ENCODE measurements at places on chromosomes 2 and 18.

GRCh38 chr2:17479875-17480274 is 38.4 kb downstream of the RAD51AP2 start:
- no peak for DNase-seq

DNA sequence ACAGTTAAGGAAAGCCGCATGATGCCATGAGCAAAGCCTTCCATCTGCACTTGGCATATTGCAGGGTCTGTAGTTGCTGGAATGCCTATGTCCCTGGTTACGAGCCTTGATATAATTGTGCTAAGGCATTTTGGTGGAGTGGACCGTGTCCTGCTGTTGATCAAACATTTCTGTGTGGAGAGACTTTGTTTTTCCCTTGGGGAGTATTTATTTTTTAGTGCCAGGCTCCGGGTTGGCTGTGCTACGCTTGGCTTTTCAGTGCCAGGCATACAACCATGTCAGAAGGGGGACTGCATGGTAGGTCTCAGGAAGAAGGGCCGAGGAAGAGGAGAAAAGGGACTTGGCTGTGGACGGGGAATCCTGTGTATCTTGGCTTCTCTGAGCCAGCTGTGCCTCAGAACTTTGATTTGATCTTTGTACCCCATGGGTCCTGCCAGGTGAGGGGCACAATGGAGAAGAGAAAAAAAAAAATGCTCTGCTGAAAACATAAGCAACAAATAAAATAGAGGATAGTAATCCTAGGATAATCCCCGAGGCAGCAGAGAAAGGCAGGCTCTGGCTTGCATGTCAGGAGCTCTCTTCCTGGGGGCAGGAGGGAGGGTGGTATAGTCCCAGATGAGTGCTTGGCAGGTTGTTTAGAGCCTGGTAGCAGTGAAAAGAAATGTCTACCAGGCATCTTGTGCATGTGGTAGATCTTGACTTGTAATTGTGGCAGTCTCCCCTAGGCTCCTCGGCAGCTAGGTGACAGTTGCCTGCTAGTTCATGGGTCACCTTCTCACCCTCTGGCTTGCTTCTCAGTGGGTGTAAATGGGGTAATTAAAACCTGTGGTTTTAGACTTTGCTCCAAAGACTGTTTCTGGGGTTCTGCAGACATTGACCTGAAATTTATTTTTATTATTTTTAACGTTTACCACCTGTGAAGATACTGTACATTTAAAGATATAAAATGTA is 233.0 kb downstream of the NEDD4L start:
- DNase-seq = no peak

GRCh38 chr2:148932536-148932935 is 57.5 kb downstream of the KIF5C start:
- DNase-seq = no peak

- DNase-seq = no peak
Measured at GRCh38 chr2:177532567-177532966, 140.0 kb downstream of the AGPS start.

DNA sequence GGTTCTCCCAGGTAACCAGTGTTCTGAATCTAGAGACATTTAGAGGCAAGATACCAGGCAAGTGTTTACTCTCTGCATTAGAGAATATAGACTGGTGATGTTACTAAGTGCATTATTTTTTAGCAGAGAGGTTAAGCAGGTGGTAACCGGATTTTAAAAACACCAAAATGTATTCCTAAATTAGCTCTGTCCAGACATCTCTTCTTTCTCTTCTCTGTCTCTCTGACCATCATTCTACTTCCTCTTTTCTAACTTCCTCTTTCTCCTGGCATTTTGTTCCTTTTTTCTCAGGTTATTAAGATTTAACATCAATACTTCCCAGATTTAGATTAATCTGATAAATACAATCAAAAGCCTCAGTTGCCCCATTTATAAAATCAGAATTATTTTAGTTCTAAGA is 31.7 kb upstream of the DYNC1I2 start:
- DNase-seq = no peak

DNA sequence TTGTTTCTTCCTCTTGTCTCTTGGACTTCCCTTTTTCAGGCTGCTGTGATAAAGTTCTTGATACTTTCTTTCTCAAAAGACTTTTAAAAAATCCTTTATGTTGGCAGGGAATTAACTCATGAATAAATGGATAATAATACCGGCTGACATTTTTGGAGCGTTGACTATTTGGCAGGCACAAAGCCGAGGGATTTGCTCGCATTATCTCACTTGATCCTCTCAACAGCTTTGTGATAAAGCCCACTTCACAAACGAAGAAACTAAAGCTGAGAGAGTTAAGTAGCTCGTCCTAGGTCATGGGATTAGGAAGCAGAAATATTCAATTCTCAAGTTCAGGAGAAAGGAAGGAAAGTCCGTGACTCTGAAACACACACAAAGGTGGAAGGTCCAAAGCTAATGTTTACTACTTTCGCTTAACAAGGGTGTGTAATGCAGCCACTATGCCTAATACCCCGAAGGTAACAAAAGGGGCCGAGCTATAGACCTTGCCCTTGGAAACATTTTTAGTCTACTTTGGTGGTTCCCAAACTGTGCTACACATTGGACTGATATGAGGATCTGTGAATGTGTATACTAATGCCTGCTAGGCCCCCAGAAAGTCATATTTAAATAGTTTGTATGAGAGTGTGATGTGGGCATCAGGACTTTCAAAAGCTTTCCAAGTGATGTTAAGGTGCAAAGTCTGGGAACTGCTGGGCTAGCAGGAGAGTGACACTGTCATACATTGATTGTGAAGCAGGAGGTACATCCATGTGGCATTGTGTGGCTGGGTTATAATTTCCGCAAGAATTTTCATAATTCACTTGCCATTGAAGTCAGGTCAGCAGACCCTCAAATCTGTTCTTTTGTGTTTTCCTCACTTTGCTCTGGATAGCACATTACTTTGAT is 508.4 kb downstream of the PLCL1 start:
- no peak for DNase-seq

DNA sequence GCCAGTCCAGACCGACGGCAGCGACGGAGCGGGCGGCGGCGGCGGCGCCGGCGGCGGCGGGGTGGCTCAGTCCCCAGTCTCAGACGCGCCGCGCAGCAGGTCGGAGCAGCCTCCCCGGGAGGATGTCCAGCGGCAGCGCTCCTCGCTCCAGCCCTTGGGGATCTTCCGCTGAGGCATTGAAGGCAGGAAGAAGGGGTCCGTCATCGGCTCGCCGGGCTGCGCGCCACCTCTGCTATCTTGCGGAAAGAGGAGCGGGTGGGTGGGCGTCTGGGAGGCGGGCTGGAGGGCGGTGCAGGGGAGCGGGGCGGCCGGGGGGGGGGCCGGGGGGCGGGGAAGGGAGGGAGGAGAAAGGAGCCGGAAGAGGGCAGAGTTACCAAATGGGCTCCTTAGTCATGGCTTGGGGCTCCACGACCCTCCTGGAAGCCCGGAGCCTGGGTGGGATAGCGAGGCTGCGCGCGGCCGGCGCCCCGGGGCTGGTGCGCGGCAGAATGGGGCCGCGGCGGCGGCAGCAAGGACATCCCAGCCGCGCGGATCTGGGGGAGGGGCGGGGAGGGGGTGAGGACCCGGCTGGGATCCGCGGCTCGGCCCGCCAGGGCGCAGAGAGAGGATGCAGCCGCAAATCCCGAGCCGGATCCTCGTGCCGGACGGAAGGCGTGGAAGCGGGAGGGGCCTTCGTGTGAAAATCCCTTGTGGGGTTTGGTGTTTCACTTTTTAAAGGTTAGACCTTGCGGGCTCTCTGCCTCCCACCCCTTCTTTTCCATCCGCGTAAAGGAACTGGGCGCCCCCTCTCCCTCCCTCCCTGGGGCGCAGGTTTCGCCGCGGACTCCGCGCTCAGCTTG is at the start of gene NETO1:
Gene NETO1 (minus strand): TSS at position 242 of the 839 bp plus-strand sequence. CDS start 696 bp downstream, outside the sequence.
- no peak for DNase-seq

- no peak for DNase-seq
Measured at GRCh38 chr2:78561876-78562275, 463.6 kb upstream of the REG3G start.

GRCh38 chr2:198375083-198375410 is 570.7 kb downstream of the PLCL1 start:
- no peak for DNase-seq

DNA sequence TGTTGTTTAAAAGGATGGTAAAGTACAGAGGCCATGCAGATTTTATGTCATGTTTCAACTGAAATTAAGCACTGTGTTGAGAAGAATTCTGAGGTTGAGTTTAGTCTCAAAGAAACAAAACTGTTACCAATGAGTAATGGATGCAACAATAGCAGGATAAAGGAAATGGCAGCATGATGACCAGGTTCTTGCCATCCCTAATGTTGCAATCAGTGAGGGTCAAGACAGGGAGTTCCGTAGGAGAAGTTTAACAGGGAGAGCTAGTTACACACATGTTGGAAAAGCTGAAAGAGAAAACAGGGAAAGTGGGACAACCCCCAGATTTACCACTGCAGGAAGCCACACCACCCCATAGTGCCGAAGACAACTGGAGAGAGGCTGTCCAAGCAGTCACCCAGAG is 343.8 kb upstream of the EPHA4 start:
- DNase-seq = no peak

DNA sequence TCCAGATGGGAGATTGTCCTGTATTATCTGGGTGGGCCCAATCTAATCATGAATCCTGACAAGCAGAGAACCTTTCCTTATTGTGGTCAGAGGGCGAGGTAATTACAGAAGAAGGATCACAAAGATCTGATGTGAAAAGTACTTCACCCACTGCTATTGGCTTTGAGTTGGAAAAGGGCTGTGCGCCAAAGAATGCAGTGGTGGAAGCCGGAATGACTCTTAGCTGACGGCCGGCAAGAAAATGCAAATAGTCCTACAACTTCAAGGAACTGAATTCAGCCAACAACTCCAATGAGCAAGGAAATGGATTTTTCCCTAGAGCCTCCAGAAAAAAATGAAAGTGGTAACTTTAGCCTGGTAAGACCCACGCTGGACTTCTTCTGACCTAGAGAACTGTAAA is 67.3 kb downstream of the CTNNA2 start:
- no peak for DNase-seq

DNA sequence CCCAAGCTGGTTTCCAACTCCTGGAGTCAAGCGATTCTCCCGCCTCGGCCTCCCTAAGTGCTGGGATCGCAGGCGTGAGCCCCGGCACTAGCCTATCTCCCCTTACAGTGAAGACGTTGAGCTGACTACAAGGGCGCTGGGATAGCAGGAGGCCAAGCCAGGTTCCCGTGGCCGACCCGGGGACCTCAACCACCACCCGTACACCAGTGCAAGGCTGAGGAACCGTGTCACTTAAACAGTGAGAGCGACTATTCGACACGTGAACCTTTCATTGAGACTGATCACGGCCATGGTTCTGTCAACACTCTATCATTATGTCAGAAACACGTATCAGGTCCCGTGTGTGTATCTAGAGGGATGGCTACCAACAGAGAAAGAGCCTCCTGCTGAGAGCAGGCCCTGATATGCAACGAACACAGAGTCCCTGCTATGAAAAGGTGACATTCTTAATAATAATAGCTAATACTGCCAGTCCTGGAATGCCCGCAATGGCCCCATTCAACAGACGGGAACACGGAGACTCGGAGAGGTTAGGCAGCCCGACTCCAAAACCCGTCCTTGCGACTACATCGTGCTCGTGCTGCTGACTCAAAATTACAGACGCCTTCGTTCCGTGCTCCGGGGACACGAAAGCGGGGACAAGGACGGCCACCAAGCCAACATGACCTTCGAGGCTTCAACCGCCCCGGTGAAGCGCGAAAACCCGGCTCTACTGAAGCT is 833 bp downstream of the AFG3L2 start:
- DNase-seq = peak; percentile 3

DNA sequence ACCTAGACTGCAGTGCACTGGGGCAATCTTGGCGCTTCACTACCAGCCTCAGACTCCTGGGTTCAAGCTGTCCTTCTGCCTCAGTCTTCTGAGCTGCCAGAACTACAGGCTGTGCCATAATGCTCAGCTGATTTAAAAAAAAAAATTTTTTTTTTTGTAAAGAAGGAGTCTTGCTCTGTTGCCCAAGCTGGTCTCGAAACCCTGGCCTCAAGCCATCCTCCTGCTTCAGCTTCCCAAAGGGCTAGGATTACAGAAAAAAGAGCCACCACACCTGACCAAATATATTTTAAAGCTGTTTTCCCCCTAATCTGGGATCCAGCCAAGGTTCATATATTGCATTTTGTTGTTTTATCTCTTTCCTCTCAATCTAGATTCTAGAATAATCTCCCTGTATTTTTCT is 82.2 kb downstream of the RAB31 start:
- no peak for DNase-seq

DNA sequence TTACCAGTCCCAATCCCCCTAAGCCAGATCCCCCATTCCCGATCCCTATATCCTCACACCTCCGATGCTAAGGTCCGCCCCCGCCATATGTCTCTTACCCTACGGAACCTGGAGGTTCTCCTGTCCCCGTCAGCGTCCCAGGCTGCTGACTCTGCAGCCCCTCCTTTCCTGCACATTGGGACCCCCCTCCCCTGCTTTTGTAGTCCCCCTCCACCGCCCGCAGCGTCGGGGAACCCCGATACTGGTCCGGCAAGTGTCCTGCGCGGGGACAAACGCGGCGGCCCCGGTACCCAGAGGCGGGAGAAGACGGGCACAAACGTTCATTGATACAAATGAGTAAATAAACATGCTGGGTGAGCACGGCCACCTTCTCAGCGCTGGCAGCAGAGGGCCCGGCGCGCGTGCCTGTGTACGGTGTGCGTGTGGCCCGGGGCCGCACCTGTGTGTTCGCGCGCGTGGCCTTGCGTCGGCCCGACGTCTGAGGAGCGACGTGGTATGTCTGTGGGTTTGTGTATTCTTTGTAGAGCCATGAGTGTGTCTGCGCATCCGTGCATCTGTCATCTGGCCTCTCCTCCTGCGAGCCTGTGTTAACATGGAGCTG is 2.0 kb upstream of the CYP26B1 start:
- DNase-seq = no peak

GRCh38 chr18:79374408-79375171 is 21.1 kb upstream of the NFATC1 start:
- DNase-seq = no peak

GRCh38 chr2:234368861-234369261 is 128.0 kb downstream of the ARL4C start:
- DNase-seq = peak; percentile 43

- DNase-seq = peak; percentile 9
Measured at GRCh38 chr2:218029366-218030360, 26.9 kb upstream of the TNS1 start.

- no peak for DNase-seq
Measured at GRCh38 chr18:31533236-31533635, 35.3 kb downstream of the DSG2 start.

DNA sequence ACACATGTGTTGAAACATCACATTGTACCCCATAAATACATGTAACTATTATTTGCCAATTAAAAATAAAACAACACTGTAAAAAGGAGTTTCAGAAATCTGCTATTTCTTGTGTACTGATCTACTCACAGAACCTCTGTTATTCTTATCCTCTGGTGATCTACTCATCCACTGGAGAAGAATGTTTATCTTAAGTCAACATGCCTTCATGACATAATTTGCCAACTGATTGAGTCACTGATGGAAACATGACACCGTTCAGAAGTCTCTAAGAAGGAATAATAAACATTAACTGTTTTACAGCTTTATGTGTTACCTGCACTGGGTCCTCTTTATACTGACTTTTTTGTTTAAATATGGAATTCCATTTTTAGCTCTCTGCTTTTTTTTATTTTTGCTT is 555.2 kb downstream of the DCDC2C start:
- no peak for DNase-seq

All from naive thymus-derived CD4-positive, alpha-beta T cell (primary cell).